Urothelium cell line (cell line): ENCODE measurements at places on chromosomes 12 and 14.

DNA sequence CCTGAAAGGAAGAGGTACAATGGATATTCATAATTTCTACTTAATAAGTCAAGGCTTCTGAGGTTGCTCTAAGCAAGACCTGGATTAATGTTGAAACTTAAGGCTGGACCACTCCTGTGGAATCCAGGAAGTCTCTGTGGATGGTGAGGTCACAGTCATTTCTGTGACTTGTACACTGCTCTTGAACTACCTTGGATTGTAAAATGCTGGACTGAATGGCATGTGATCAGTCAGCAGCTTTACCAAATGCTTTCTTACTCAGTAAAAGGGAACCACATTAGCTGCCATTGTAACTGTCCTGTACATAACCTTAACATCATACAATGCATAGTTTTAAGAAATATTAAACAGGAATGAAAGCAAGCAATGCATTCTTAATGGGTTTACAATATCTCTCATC, 182.9 kb downstream of the NOVA1 start:
- DNase-seq, result no peak

DNA sequence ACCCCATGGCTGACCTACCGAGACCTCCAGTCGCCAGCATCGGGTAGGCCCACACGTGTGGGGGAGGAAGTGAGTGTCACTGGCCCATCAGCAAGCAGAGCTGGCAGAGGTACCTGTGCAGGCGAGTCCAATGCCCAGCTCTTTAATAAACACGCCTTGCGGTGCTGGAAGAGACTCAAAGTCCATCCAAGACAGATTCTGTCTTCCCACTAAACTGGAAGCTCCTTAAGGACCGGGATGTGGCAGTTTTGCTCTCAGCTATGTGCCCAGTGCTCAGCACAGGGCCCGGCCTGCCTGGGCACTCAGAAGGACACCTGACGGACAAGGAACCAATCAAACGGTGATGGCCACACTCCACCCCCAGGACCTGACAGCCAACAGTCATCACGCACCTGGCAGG, 65.0 kb downstream of the ITPK1 start:
- no peak for DNase-seq

GRCh38 chr12:41935911-41936310, 208.8 kb downstream of the GXYLT1 start:
- no peak for DNase-seq

GRCh38 chr12:75177997-75178396, 31.6 kb downstream of the KCNC2 start:
- DNase-seq, result peak; percentile 44
